OCI-LY7 (cell line): ENCODE measurements at places on chromosomes 5 and 9. TPM values are rescaled to one million over a fixed set of nuclear protein-coding genes. Genes with fewer than 3 reads are reported as not detected.

Gene FAT2
- not detected in 2 replicates for total RNA-seq

DNA sequence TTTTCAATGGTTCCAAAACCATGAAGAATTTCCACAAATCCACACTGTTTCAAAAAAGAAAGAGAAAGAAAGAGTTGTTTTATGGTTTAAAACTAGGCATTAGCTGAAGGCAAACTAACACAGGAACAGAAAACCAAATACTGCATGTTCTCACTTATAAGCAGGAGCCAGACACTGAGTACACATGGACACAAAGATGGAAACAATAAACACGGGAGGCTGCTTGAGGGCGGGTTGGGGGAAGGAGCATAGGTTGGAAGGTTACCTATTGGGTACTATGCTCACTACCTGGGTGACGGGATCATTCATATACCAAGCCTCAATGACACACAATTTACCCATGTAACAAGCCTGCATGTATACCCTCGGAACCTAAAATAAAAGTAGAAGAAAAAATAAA lies 45.0 kb downstream of the SEMA6A start:
- DNase-seq, result no peak

DNA sequence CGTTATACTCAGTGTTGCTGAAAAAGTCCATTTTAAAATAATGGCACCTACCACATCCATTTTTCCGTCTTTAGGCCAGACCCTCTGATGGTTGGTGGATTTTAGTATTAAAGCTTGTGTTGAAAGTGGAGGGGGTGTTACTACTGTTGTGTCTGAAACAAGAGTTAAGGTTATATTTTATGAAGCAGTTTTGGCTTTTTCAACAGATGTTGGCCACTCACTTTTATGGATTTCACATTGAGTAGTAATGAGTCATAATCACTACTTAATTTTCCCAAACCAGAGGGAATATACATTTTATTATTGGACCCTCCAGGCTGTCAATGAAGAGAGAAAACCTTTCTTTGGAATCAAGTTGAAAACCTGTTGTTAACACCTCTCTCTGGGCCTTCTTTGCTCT lies 88.0 kb downstream of the TRIO start:
- DNase-seq, result no peak

GRCh38 chr5:111641533-111642233 lies 115.3 kb downstream of the NREP start:
- DNase-seq, result no peak

- no peak for DNase-seq
Measured at GRCh38 chr5:75009556-75010345, 42.6 kb downstream of the GCNT4 start.

Gene IQGAP2
- total RNA-seq, result 48.7 and 50.2 TPM in 2 replicates

DNA sequence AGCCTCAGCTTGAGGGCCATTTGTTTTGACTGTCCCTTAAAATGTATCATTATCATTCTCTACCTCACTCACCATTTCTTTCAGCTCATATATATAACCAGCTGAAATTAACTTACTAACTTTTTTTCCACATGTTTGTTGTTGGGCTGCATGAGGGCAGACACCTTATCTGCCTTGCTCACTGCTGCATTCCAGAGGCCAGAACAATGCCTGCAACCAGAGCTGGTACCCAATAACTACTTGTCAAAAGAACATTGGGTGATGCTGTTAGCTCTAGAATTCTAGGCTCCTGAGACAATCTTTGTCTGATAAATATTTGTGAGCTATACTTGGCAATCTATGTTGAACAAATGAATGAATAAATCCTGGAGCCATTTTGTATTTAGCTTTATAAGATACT lies 68.3 kb downstream of the HTR4 start:
- no peak for DNase-seq

GRCh38 chr9:113781381-113781780 lies 94.7 kb upstream of the ZNF618 start:
- no peak for DNase-seq
